ENCODE measurements at places on chromosomes 4 and X.

GRCh38 chrX:53263597-53264094, 17.7 kb downstream of the IQSEC2 start:
- no peak for DNase-seq

DNA sequence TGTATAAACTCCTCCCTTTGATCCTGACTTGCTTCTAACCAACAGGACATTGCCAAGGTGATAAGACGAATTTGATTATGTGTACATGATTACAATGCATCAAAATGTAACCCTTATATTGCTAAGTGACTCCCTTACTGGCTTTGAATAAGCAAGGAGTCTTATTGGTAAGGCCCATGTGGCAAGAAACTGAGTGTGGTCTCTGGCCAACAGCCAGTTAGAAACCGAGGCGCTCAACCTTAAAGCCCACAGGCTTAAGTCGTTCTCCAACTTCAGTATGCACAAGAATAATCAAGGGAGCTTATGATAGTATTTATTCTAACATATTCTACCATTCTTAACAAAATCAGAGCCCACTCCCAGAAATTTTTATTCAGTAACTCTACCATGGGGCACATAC, 374.2 kb upstream of the F9 start:
- DNase-seq, result no peak

DNA sequence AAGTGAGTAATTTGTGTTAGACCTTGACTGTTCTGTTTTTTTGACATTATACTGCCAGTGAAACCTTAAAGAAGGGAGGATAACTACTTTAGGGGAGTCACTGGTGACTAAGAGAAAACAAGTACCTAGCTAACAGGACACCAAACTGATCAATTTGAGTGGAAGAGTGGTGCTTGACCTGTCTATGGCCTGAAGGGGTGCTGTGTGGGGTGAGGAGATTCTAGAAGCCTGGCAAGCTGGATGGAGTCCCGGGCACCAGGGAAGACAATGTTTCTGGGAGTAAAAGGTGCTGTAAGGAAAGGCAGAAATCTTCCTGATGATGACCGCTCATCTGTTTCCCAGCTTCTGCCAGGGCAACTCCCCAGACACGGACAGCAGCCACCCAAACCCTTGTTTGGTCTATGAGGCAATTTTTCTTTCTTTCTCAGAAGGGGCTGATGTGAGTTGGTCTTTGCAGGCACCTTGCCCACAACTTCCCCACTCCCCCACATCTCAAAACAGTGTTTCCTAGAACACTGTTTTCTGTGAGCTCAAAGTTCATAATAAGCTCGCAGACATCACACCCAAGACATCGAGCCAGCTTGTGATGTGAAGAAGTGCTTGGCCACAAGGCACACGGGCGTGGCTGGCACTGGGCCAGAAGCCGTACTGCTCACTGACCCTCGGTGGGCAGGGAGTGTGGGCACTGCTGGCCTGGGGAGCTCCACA, 4.6 kb downstream of the TXK start:
- no peak for DNase-seq

GRCh38 chr4:74202062-74202586, 44.2 kb downstream of the MTHFD2L start:
- DNase-seq, result no peak

- DNase-seq, result no peak
Observed at GRCh38 chrX:13271511-13271910, 48.3 kb downstream of the ATXN3L start.
